NCI-H1048 (cell line): ENCODE measurements at places on chromosomes 6 and 20.

- DNase-seq: no peak
These were observed 58.5 kb downstream of the AHI1 start for GRCh38 chr6:135438907-135439535.

- no peak for DNase-seq
These were observed 53.3 kb upstream of the TMEM181 start for GRCh38 chr6:158506601-158507000.

DNA sequence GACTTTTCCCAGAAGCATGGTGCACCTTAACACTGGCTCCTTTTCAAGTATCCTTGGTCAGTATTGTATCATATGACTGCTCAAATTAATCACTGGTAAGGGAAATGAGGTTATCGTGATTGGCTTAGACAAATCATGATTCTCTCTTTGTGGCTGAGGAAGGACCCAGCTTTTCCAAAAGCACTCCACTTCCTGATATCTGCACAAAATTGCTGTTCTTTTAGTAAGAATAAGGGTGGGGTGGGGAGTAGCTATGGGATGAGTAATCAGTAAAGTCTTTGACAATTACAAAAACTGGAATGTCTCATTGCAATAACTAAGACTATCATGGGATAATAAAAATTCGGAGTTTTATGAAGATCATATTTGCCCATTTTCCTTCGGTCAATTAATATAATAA lies 9.0 kb upstream of the RIPPLY2 start:
- no peak for DNase-seq

- no peak for DNase-seq
These were observed 632 bp downstream of the PRKN start for GRCh38 chr6:162726947-162727321.

GRCh38 chr20:25341716-25342680 lies 48.6 kb downstream of the ABHD12 start:
- DNase-seq: no peak

GRCh38 chr6:155088856-155089255 lies 93.7 kb downstream of the TIAM2 start:
- no peak for DNase-seq

GRCh38 chr6:128036808-128037570 lies 136.1 kb upstream of the THEMIS start:
- no peak for DNase-seq

GRCh38 chr20:46573788-46574584 lies 23.5 kb upstream of the OCSTAMP start:
- no peak for DNase-seq

- no peak for DNase-seq
These were observed 773.4 kb downstream of the KIF16B start for GRCh38 chr20:15799871-15800270.

GRCh38 chr6:2632368-2632767 lies 118.4 kb downstream of the MYLK4 start:
- DNase-seq: no peak

DNA sequence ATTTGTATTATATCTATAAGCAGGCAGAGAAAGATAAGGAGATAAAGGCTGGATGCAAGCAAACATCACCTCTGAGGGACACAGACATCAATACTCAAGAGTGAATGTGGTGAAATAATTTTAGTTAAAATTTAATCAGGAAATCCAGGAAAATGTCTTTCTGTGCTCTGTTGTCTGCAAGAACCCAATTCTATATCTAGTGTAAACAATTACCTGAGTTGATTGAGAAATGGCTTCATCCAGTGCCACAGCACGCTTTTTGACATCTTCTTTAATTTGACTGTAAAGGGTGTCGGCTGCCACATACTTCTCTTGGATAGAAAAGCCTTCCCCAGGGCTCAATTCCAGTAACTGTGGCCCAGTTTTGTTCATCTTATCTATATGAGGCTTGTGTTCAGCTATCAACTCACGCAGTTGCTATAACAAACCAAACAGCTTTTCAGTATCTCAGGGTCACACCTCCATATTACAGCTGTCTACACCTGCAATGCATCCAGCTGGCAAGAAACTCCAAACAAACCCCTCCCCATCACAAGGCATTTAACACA lies 131.6 kb downstream of the DST start:
- DNase-seq: no peak

DNA sequence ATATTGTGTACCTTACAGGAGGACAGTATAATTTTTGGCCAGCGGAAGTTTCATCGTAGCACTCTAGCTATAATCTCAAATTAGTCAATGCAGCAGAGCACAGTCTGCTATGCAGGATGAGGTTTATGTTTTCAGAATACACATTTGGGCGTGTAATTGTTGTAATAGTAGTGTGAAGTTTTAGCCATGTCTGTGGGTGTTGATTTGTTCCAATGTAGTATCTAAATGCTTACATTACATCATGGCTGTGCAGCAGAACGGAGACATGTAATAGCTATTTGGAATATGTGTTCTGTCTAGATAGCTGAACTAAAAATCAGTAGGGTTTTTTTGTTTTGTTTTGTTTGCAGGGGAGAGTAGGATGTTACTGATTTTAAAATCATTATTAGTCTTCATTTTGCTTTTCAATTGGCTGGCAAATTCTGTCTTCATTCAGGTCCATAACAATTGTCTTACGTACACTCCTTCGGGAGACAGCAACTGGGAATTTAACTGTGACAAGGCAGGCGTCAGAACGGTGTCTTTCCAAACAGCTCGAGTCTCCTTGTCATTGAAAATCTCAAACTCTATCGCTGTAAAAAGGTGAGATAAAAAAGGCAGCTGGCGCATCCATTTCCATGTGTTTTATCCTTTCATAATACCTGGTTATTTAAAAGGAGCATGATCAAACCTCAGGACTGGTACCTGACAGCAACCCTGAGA lies 65.1 kb upstream of the CDH4 start:
- DNase-seq: no peak

DNA sequence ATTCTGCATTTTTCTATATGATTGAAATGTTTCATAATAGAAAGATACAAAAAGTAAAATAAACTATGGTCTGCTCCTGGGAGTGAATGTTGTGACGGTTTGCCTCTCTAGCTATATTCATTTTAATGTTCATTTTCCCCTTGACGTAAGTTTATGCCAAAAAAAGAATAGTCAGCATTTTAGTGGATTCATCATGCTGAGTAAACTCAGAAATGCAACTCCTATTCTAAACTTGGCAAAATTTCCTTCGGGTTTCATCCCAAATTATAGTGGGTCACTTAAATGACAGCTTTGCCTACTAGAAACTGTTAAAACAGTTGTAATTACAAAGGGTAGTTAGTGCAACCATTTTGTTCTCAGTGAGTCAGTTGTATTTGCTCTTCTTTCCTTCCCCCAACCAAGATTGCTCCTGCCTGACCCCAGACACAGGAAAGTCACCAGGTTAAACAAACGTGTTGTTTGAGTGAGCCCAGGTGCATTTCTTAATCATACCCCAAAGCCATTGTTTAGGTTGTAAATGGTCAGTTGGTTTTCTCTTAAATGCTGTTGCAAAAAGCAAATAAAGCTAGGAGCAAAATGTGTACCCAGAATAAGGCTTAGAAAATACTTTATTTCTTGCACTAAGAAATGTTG lies 482.3 kb upstream of the SOX4 start:
- no peak for DNase-seq

DNA sequence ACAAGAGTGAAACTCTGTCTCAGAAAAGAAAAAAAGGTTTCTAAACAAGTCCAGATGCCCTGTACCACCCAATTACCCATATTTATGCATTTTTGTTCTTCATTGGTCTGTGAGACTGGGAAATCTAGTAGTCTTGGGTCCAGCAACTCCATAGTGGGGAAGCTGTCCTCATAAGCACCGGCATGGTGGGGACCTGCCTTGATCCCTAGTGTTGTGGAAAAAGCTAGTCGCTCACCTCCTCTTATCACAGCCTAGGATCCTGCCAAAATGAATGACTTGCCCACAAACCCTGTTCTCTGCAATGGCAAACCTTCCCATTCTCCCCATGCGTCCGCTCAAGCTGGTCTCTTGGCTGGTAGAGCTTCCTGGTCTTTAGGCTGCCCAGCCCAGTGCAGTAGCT lies 38.3 kb upstream of the GABRR1 start:
- DNase-seq: no peak

DNA sequence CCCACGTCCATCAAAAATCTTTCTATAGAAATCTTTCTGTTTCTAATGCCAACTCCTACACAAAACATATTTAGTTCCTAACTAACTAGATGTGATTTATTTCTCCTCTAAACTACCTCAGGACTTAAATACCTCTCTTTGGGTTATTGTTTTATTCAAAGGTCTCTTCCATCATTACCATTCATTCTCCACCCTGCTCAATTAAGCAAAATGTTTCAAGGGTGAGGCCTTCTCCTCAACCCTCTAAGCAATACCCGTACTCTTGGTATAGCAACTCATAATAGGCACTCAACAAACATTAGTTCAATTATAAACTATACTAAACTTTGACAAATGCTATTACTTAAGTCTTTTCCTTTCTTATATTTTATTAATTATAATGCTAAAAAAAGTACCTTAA lies 111.4 kb downstream of the RNGTT start:
- DNase-seq: no peak

DNA sequence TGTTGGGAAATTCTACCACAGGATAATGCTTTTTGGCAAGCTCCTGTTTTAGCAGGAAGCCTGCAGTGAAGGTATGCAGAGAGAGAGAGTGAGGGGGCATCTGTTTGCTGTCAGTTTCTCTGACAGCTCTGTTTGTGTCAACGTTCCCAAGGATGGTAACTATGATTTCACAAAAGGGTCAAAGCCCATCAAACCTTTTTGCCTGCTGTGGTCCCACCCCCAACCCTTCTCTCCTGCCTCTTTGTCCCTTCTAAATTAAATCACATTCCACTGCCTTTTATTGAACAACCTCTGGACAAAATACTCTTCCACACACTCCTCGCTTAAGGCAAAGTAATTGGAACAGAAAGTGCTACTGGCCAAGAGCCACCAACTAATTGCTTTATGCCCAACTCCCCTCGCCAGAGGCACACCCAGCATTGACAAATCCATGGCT lies 128.3 kb downstream of the TSHZ2 start:
- no peak for DNase-seq

GRCh38 chr6:15735567-15736265 lies 72.9 kb upstream of the DTNBP1 start:
- no peak for DNase-seq

GRCh38 chr6:7526755-7527154 lies 14.7 kb upstream of the DSP start:
- no peak for DNase-seq

DNA sequence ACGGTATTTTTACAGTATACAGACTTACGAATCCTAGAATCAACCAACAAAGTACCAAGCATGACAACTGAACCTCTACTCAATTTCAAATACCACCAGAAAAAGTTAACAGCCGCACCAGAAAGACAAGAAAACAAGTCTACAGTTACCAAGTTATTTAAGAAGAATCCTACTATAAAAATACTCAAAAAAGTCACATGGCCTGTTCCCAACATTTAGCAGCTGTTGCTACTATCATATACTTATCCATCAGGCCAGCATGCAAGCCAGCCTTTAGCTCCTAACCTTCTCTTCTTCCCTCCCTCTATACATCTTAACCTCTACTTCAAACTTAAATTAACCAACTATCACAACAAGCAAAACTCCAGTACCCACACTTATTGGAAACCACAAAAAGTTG lies 1.9 kb downstream of the SYNCRIP start:
- DNase-seq: no peak

DNA sequence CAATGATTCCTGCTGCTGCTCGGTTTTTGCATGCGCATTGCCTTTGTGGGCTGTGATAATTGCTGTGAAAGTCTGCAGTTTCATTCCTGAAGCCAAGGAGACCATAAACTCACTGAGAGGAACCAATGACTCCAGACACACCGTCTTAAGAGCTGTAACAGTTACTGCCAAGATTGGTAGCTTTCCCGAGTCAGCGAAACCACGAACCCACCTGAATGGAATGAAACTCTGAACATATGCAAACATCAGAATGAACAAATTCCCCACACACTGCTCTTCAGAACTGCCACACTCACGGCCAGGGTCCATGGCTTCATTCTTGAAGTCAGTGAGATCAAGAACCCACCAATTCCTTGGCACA lies 37.7 kb downstream of the TRIM27 start:
- no peak for DNase-seq

DNA sequence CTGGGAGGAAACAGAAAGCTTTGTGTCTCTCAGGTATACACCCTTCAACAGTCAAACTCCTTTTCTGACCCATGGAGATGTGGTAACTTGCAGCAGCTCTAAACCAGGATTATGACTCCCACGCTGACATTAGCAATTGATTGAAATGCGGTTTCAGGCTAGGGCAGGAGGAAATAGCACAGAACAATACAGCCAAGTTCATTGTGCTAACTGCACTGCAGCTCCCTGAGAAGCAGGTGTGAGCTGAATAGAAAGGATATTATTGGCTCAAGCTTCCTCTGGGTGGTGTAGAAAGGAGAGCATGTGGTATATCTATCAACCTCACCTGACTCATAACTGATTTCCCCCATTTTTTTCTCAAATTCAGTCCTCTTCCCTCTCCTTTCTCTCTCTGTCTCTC lies 612.3 kb upstream of the BTBD3 start:
- no peak for DNase-seq

- no peak for DNase-seq
These were observed 126.9 kb downstream of the TMEM242 start for GRCh38 chr6:157196391-157196790.

GRCh38 chr6:158780988-158781691 lies 38.0 kb downstream of the EZR start:
- DNase-seq: no peak

GRCh38 chr20:12592756-12593155 lies 416.0 kb upstream of the SPTLC3 start:
- no peak for DNase-seq

DNA sequence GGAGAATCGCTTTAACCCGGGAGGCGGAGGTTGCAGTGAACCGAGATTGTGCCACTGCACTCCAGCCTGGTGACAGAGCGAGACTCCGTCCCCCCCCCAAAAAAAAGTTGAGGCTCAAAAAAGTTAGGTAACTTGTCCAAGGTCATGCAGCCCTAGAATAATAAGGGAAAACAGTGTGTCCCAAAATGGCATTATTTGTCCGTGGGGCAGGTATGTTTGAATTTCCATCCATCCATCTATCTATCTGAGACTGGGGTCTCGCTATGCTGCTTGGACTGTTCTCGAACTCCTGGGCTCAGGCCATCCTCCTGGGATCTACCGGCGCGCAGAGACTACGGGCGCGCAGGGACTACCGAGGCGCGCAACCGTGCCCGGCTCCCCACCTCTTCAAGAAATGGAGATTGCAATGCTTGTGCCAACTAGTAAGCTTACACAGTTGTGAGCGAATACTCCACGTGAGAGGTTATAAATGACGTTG lies 374 bp upstream of the ABCC10 start:
- no peak for DNase-seq
